CD8-positive, alpha-beta memory T cell (primary cell): ENCODE measurements at places on chromosomes 5 and 9. TPM values are rescaled to one million over a fixed set of nuclear protein-coding genes. Genes with fewer than 3 reads are reported as not detected.

Gene PRR7
- polyA plus RNA-seq: 22.1 TPM

Gene NTNG2
- polyA plus RNA-seq: 3.6 TPM

Gene COL23A1
- polyA plus RNA-seq: not detected

Gene DRD1
- polyA plus RNA-seq: not detected

Gene IL5
- not detected for polyA plus RNA-seq

Gene GKAP1
- polyA plus RNA-seq: 5.1 TPM

Gene PPWD1
- 34.8 TPM for polyA plus RNA-seq

Gene PAEP
- not detected for polyA plus RNA-seq

Gene GAS1
- 1.2 TPM for polyA plus RNA-seq

Gene MARCOL
- not detected for polyA plus RNA-seq

Gene NR5A1
- not detected for polyA plus RNA-seq

Gene AGXT2
- polyA plus RNA-seq: not detected

Gene SOX30
- 0.28 TPM for polyA plus RNA-seq

Gene GHR
- not detected for polyA plus RNA-seq

Gene KCNV2
- not detected for polyA plus RNA-seq

Gene THBS4
- not detected for polyA plus RNA-seq

Gene FRRS1L
- not detected for polyA plus RNA-seq

Gene SLC6A19
- not detected for polyA plus RNA-seq

Gene ELOVL7
- not detected for polyA plus RNA-seq

Gene AMBP
- not detected for polyA plus RNA-seq
